DMS53 (cell line): ENCODE measurements at places on chromosomes 12 and 14.

- no peak for DNase-seq
Measured at GRCh38 chr14:54606178-54606577, 39.2 kb downstream of the SAMD4A start.

- DNase-seq = peak; percentile 91
Measured at GRCh38 chr12:57836442-57837375, 9.8 kb downstream of the CTDSP2 start.

DNA sequence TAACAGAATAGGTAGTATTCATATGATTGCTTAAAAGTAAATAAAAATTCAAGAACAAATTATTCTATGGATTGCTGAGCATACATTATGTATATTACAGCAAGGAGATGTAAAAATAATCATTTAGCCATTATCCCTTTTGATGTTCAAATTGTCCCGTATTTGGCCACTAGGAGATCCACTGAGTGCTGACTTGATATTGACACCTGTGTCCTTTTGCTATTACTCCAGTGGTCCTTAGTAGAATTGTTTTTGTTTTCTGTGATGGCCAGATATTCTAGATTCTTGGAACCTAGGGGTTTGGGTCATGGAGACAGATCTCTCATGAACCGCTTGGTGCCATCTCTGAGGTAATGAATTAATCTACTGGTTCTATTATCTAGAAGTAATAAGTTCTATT, 16.8 kb downstream of the ERO1A start:
- peak; percentile 41 for DNase-seq

DNA sequence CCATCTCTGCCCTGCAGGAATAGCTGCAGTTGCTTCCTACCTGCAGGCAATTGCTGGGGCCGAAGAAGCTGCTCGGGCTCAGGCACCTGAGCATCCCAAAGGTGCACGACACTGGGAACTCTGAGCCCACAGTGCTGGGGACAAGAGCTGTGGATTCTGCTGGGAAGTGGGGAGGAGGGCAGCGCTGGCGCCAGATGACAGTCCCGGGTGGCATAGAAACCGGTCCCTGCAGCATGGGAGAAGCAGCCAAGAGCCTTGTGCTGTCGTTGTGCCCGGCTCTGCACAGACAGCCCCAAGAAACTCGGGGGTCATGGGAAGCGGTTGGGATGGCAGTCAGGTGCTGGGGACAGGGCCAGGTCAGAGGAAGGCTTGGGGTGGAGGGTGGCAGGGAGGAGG, 529 bp downstream of the LRTM2 start:
- DNase-seq = no peak

DNA sequence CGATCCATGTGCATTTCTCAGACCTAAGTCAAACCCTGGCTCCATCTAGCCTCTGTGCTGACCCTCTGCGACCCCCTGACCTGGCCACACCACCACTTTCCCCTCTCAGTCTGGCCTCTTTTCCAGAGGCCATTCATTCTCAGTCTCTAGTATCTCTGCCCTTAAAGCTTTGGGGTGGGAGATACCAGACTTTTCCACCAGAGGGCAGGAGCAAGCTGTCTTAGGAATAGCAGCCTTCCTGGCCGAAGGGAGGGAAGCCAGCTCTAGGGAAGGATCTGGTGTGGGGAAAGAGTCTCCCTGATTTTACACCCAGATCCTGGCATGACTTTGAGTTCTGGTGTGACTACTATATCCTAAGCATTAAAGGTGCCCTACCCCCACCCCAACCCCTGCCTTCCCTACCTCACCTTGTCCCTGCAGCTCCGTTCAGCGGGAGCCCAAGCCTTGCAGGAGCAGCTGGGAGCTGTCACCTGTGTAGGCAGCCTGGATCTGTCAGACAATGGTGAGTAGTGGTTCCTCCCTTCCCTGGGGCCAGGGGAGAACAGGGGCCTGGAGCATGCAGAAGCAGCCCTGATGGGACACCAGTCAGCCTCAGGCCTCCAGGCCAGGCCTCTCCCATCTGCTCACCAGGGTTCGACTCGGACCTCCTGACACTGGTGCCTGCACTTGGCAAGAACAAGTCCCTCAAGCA, 6.6 kb downstream of the CARMIL3 start:
- peak; percentile 80 for DNase-seq

GRCh38 chr12:93102744-93103143, 173.6 kb upstream of the EEA1 start:
- DNase-seq = no peak

DNA sequence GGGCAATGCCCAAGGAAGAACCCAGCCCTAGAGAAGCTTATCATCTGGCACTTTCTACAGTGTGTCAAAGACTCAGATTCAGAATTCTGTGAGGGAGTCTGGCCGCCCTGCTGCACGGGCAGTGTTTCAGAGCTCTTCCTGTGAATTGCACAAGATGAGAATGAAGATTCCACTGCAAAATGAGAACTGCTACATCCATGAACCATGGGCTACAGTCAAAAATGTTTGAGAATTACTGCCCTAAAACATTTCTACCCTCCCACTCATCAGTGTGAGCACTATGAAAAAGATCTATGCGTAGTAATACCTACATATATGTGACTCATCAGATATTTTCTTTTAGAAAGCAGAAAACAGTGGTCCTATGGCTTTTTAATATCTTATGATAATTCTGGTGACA, 104.0 kb downstream of the STAB2 start:
- DNase-seq = no peak

GRCh38 chr14:102164965-102165364, 25.3 kb downstream of the WDR20 start:
- no peak for DNase-seq

GRCh38 chr12:7129287-7129871, 690 bp upstream of the RBP5 start:
- peak; percentile 56 for DNase-seq

DNA sequence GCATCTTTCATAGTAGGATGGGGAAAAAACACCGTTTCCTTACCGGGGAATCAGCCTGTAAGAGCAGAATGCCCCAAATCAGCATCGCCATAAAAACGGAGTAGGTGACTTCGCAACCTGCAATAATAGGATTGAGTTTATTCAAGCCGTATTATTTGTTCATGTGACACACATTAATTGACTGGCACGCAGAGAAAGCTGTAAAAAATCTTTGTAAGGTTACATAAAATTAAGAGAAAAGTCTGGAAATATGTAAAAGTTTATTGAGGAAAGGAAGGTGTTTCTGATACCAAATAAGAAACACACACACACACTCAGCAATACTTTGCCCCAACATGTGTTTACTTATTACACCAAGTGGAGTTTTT, 628 bp upstream of the CAPRIN2 start:
- DNase-seq = no peak

DNA sequence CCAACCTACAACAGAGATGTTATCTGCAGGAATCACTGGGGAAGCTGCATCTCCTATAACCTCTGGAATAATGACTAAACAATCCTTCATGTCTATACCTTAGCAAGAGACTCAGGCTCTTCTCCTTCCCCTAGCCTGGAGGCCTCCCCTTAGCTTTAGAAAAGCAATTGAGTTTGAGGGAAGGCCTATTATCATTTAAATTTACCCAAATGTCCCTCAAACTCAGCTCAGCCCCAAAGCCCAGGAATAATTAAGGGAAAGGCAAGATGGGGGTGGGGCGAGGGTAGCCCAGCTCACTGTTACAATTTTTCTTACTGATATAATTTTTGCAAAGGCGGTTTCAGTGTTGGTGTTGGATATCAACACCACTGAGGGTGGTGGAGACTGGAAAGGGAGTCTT, 151.4 kb upstream of the EEA1 start:
- no peak for DNase-seq

DNA sequence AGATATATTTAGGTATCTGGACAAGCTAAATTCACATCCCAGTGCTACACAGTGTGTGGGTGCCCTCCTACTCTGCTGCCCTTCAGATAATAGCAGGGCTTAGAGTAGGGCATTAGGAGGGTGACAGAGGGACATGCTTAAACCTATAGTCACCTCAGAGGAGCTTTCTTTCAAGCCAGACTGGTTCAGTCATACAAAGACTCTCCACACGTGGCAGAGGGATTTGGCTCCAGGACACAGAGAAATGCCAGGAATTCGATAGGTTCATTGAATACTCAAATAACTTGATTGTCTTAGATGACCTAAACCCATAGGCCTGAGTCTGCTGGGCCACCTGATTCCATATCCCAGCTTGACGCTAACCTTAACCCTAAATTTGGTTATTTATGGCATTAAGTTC, 163.5 kb downstream of the TPH2 start:
- no peak for DNase-seq

DNA sequence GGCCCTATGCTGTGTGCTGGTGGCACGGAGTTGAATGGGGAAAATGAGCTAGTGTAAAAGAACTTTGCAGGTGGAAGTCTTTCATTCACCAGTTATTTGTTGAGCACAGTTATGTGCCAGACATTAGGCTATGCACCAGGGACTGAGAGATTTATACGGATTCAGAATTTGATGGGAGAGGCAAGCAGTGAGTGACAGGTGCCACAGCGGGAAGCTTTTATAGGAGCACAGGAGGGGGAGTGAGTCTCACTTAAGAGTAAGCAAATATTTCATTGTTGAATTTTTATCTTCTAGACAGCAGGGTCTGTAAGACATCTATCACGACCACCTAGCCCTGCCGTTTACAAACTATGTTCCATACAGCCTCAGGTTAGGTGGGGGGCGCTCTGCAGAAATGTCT, 320.6 kb downstream of the SNAPC1 start:
- no peak for DNase-seq

GRCh38 chr12:62732861-62733427, 202.0 kb downstream of the PPM1H start:
- DNase-seq = peak; percentile 33

DNA sequence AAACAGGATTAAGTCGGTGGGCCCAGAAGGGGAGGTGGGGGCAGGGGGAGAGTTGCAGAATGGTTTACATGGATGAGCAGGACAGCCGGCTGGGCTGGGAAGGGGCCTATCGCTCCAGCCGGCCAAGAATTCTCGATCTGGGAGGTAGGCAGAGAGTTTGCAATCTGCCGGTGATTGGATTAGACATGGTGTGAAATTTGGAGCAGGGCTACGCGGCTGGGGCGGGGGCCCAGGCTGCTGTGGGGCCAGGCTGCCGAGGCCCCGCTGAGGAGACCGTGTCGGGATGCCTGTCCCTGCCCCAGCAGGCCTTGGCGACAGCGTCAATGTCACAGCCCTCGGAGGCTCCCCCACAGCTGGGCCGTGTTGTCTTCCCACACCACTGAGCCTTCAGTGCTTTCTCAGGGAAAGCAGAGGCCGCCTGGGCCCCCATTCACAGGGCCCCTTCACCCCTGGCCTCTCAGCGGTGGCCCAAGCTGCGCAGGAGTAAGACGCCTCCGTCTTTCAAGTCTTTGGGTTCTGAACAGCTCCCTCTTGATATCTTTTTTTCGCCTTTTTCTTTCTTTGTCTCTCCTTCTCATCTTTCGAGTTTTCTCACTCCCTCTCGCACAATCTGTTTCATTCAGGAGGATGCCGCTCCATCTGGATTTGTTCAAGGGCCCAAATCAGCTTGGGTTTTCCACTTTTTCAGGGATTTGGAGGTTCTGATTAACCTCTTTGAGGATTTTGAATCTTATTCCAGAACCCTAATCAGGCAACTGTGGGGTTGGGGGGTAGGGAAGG, 117.5 kb upstream of the PARP11 start:
- DNase-seq = no peak

GRCh38 chr12:59708064-59708463, 112.2 kb downstream of the SLC16A7 start:
- no peak for DNase-seq

- DNase-seq = peak; percentile 22
Measured at GRCh38 chr12:29241821-29242591, 92.9 kb downstream of the FAR2 start.

DNA sequence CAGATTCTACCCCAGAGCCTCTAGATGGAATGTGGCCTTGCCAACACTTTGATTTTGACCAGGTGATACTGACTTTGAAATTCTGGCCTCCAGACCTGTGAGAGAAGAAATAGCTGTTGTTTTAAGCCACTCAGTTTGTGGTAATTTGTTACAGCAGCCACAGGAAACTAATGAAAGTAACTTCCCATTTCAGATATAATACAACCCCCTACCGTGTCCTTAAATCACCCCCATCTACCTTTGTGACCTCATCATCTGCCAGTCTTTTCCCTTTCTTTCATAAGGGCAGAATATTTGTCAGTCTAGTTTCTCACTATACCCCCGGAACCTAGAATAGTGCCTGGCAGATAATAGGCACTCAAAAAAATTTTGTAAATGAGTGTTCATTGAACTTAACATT, 39.6 kb downstream of the PPP4R4 start:
- no peak for DNase-seq

DNA sequence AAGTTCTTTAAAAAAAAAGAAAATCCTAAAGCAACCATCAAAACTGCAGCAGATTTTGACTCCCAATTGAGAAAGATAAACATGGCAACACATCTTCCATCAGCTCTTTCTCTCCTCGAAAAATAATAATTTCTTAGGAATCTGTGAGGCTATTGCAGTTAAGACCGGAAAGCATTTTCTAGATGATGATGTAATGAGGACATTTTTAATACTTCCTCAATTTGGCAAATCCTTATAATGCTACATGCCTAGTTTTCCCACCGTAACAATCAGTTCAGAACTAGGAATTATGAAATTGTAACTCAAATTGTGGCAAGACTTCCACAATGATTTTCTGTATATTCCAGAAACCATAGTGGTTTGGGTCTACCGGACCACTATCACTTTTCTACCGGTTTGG, 180.9 kb upstream of the PDE3A start:
- no peak for DNase-seq

- no peak for DNase-seq
Measured at GRCh38 chr14:34568803-34569202, 29.3 kb upstream of the EAPP start.

GRCh38 chr12:10554756-10555481, 49.2 kb downstream of the EIF2S3B start:
- no peak for DNase-seq
